ENCODE measurements at places on chromosomes 2 and 18. TPM values are rescaled to one million over a fixed set of nuclear protein-coding genes. Genes with fewer than 3 reads are reported as not detected.

The SOCS6 gene
- 14.9 TPM for total RNA-seq

The TUBA4B gene
- total RNA-seq, result 0.71 TPM

The CFAP210 gene
- not detected for total RNA-seq

The KIAA2012 gene
- 0.11 TPM for total RNA-seq

The SRBD1 gene
- 11.5 TPM for total RNA-seq

The FOXI3 gene
- total RNA-seq, result not detected

The ABCG8 gene
- total RNA-seq, result 83.0 TPM

The MTIF2 gene
- total RNA-seq, result 21.2 TPM

The ANKRD53 gene
- 0.25 TPM for total RNA-seq

The IL36G gene
- total RNA-seq, result not detected

The LIMS2 gene
- total RNA-seq, result 36.6 TPM

The PPP4R1 gene
- 25.6 TPM for total RNA-seq

The SCN1A gene
- total RNA-seq, result not detected

The TNFAIP6 gene
- not detected for total RNA-seq

The GPAT2 gene
- total RNA-seq, result 1.3 TPM

The GLS gene
- total RNA-seq, result 13.9 TPM

The MBD1 gene
- 30.0 TPM for total RNA-seq

The DLGAP1 gene
- 0.31 TPM for total RNA-seq

The CDH19 gene
- total RNA-seq, result 4.6 TPM

The CYP27A1 gene
- 463 TPM for total RNA-seq

The GPBAR1 gene
- 1.9 TPM for total RNA-seq

The AGXT gene
- total RNA-seq, result 744 TPM

The MC4R gene
- total RNA-seq, result not detected

The GPR35 gene
- total RNA-seq, result 0.11 TPM

The CD207 gene
- 0.16 TPM for total RNA-seq

The CBLN2 gene
- not detected for total RNA-seq

The SERPINB7 gene
- total RNA-seq, result not detected

The PNKD gene
- total RNA-seq, result 127 TPM

The ALK gene
- total RNA-seq, result 0.06 TPM

The CXCR2 gene
- 1.5 TPM for total RNA-seq

The ALPG gene
- total RNA-seq, result not detected

The LRRTM4 gene
- total RNA-seq, result not detected

The SLC19A3 gene
- 13.7 TPM for total RNA-seq

The HJURP gene
- total RNA-seq, result 0.37 TPM

The PSMA8 gene
- not detected for total RNA-seq

The PID1 gene
- 73.4 TPM for total RNA-seq

The PRSS56 gene
- not detected for total RNA-seq

The LYPD1 gene
- 0.27 TPM for total RNA-seq

The HMSD gene
- 0.37 TPM for total RNA-seq

The SH3BP4 gene
- total RNA-seq, result 30.4 TPM
